Smooth muscle cell of bladder (primary cell): ENCODE measurements at places on chromosomes 12 and 14. TPM values are rescaled to one million over a fixed set of nuclear protein-coding genes. Genes with fewer than 3 reads are reported as not detected.

TMEM121 gene
- total RNA-seq: 10.0 and 10.2 TPM in 2 replicates

A2ML1 gene
- 0.09 and 0.14 TPM in 2 replicates for total RNA-seq

FOXG1 gene
- under 0.01 TPM in 2 replicates for total RNA-seq

ERC1 gene
- 29.2 and 35.3 TPM in 2 replicates for total RNA-seq

ANAPC5 gene
- total RNA-seq: 113 and 126 TPM in 2 replicates

ANKLE2 gene
- total RNA-seq: 52.4 and 63.3 TPM in 2 replicates

GALNT16 gene
- 0.85 and 1.4 TPM in 2 replicates for total RNA-seq

CTSG gene
- total RNA-seq: not detected in 2 replicates

SLC41A2 gene
- total RNA-seq: 10.0 and 18.1 TPM in 2 replicates

KCNJ8 gene
- total RNA-seq: 10.8 and 19.8 TPM in 2 replicates

XPOT gene
- total RNA-seq: 121 and 127 TPM in 2 replicates

MORN3 gene
- total RNA-seq: 0.57 and 0.65 TPM in 2 replicates

BMP4 gene
- total RNA-seq: 11.5 and 30.2 TPM in 2 replicates

SDR9C7 gene
- total RNA-seq: under 0.01 TPM in 1 of 2 replicates, not detected in the other

IFI27 gene
- total RNA-seq: 14.3 and 16.4 TPM in 2 replicates

CCNT1 gene
- 19.1 and 22.9 TPM in 2 replicates for total RNA-seq

GPX2 gene
- total RNA-seq: not detected in 2 replicates

CLEC1A gene
- 0.09 TPM in 1 of 2 replicates, not detected in the other for total RNA-seq

CD4 gene
- total RNA-seq: 0.28 and 0.43 TPM in 2 replicates

PPP1R1A gene
- total RNA-seq: not detected in 2 replicates

TBX5 gene
- 1.3 and 1.6 TPM in 2 replicates for total RNA-seq

TCL1B gene
- total RNA-seq: not detected in 2 replicates

BIN2 gene
- total RNA-seq: not detected in 2 replicates

CAPZA3 gene
- total RNA-seq: 0.14 TPM in 1 of 2 replicates, not detected in the other

CCDC88C gene
- 0.28 and 0.85 TPM in 2 replicates for total RNA-seq

WSCD2 gene
- total RNA-seq: not detected in 2 replicates

SLC35E3 gene
- 2.6 and 3.1 TPM in 2 replicates for total RNA-seq

AICDA gene
- total RNA-seq: not detected in 2 replicates

ITGA7 gene
- total RNA-seq: 1.8 and 2.7 TPM in 2 replicates

OASL gene
- 0.09 and 0.57 TPM in 2 replicates for total RNA-seq

ARHGAP9 gene
- total RNA-seq: 0.09 and 0.28 TPM in 2 replicates

DAO gene
- 0.09 TPM in 1 of 2 replicates, not detected in the other for total RNA-seq

FICD gene
- total RNA-seq: 12.0 and 12.2 TPM in 2 replicates

IL31 gene
- not detected in 2 replicates for total RNA-seq

HOXC6 gene
- total RNA-seq: 0.18 and 0.28 TPM in 2 replicates

PLA2G1B gene
- not detected in 2 replicates for total RNA-seq
